ENCODE measurements at places on chromosomes 11 and 22.

GRCh38 chr11:114782650-114783310, 104.5 kb downstream of the NXPE2 start:
- DNase-seq: no peak

- DNase-seq: no peak
Observed at GRCh38 chr11:15194671-15195415, 80.1 kb downstream of the INSC start.

GRCh38 chr11:113698515-113698914, 7.6 kb downstream of the TMPRSS5 start:
- DNase-seq: no peak

DNA sequence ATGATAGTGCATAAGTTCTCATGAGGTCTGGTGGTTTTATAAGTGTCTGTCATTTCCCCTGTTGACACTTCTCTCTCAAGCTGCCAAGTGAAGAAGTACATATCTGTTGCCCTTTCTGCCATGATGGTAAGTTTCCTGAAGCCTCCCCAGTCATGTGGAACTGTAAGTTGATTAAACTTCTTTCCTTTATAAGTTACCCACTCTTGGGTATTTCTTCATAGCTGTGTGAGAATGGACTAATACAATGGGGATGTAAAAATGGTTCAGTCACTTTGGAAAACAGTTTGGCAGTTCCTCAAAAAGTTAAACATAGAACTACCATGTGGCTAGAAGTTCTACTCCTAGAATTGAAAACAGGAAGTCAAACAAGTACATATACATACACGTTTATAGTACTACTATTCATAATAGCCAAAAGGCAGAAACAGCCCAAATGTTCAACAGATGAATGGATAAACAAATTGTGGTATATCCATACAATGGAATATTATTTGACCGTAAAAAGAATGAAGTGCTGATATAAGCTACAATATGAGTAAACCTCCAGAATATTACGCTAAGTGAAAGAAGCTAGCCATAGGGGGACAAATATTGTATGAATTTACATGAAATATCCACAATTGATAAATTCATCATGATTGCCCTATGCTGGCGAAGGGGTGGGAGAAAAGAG, 16.0 kb upstream of the DKK3 start:
- DNase-seq: no peak

DNA sequence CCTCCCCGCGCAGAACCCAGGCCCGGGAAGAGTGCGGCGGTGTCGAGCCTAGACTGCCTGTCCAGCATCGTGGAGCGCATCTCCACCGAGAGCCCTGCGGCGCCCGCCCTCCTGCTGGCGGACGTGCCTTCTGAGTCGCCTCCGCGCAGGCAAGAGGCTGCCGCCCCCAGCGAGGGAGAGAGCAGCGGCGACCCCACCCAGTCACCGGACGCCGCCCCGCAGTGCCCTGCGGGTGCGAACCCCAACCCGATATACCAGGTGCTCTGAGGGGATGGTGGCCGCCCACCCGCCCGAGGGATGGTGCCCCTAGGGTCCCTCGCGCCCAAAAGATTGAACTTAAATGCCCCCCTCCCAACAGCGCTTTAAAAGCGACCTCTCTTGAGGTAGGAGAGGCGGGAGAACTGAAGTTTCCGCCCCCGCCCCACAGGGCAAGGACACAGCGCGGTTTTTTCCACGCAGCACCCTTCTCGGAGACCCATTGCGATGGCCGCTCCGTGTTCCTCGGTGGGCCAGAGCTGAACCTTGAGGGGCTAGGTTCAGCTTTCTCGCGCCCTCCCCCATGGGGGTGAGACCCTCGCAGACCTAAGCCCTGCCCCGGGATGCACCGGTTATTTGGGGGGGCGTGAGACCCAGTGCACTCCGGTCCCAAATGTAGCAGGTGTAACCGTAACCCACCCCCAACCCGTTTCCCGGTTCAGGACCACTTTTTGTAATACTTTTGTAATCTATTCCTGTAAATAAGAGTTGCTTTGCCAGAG, 2.0 kb downstream of the MYOD1 start:
- DNase-seq: no peak

GRCh38 chr11:1508986-1509385, 22.4 kb upstream of the MOB2 start:
- DNase-seq: no peak

DNA sequence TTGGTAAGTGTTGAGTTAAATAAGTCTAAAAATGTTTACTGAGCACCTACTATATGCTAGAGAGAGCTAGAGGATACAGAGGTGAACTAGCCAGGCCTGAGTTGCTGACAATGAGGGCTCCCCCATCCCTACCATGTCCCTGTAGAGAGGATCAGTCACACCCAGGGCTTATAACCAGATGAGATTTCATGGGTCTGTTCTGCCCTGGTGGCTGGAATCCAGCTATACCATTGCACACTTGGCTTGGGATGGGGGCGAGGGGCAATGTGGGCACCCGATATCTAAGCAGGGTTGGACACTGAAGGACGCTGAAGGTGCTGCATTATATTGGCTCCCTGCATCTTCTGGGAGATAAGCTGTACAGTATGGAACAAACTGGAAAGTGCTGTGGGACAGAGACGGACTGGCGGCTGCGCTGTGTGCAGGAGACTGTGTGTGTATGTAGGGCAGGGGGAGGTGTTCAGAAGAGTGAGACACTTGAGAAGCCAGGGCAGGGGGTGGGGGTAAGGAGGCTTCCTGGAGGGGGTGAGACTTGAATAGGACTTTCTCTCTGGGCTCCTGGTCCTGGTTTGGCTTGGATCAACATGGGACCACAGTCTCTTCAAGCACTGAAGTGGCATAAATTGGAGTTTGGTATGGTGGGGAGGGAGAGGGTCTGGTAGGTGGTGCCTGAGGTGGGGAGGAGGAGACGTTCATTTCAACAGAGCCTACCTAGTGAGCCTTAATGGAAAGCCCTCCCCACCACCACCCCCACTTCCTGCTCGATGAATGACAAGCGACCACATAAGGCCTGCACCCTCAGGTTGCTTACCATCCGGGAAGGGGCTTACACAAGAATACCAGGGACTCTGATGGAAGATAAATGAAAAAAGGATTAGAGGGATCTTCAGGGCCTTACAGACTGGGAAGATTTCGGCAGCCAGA, 1.8 kb downstream of the CD82 start:
- peak; percentile 28 for DNase-seq

DNA sequence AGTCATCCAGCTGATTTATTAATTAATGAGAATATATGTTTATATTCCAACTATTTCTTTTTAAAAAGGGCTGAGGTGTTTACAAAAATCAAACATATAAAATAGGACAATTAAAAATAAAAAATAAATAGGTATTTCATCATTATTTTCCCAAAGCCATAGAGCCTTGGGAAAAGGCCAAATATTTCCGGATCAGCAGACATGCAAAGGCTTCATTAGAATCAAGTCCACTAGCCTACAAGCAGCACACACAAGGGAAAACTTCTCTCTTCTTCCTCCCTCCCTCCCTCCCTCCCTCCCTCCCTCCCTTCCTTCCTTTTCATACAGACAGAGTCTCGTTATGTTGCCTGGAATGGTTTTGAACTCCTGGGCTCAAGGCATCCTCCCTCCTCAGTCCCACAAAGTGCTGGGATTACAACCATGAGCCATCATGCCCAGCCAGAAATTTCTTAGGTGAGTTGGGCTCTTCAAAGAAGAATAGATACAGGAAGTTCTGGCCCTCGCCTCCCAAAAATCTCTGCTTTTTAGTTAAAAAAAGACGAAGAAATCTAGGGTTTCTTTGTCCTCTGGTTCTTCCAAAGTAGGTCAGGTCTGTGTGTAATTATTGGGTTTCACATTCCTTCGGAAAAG, 121.2 kb downstream of the SIK3 start:
- DNase-seq: no peak

GRCh38 chr22:46044621-46045458, 67.9 kb upstream of the WNT7B start:
- DNase-seq: no peak

GRCh38 chr11:108914211-108914610, 249.3 kb downstream of the DDX10 start:
- DNase-seq: no peak

- no peak for DNase-seq
Observed at GRCh38 chr11:86129740-86130540, 61.1 kb upstream of the PICALM start.

DNA sequence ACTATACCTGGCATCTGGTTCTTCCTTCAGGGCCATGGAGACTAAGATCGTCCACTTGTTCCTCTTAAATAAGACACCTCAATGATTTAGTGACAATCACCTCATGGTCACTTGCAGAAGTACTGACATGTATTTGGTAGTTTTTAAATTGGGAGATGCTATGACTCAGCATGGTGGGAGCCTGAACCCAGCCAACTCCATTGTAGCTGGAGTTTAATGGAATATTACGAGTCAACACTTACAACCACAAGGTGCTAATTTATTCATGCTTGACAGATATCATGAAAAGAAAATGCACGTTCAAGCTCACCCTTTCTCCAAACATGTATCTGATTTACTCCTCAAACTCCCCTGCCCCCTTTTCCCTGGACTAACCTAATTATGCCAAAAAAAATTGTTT, 16.6 kb upstream of the APOL3 start:
- no peak for DNase-seq

GRCh38 chr11:77093056-77093891, 9.4 kb upstream of the OMP start:
- no peak for DNase-seq

DNA sequence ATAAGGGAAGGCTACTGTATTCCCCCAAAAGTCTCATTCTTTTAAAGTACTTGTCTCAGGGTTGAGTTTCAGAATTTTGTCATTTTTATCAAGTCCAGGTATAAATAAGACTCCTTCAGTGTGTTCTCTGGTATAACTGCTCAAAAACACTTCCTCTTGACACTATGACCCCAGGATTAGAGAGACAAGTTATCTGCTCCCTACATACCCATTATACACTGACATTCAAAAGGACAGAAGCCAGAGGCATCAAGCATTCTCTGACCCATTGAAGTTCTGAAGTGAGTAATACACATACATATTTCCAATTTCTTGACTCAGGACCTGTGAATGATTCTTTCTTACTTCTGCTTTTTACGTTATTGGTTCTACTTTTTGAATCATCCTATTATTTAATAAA, 447.8 kb upstream of the CNTN5 start:
- no peak for DNase-seq

DNA sequence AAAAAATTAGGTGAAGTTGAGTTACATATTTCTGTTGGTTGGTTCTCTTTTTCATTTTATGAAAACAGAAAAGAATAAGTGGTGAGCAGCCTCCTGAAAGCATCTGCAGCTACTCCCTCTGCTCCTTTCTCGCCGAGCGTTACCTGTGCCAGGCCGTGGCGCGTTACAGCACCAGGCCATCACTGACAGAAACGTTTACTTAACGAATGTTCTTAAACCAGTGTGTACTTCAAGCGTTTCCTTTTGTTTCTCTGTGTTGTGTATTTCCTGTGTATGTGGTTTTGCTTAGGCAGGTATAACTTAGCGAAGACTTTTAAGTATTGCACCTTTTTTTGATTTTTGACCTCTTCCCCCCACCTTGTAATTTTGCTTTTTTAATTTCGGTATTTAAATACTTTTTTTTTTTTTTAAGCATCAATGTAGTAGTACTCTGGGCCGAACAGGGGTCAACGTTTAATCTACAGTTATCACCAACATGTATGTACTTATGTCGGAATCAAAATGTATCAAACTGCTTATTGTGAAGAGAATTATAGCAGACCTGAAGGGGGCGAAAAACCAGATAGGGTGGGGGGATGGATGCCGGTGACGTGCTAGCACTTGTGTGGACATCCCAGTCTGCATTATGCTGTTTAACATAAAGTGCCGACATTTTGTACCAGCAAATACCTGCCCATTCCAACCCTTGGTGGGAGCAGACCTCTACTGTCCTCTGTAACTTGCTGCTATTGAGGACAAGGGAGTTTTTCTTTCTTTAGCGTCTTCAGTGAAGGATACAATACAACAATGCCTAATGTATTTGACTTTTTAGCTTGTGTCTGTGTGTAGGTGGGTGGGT, 21.6 kb upstream of the ADSL start:
- DNase-seq: no peak

GRCh38 chr22:39700565-39700964, 130.0 kb downstream of the CACNA1I start:
- no peak for DNase-seq

DNA sequence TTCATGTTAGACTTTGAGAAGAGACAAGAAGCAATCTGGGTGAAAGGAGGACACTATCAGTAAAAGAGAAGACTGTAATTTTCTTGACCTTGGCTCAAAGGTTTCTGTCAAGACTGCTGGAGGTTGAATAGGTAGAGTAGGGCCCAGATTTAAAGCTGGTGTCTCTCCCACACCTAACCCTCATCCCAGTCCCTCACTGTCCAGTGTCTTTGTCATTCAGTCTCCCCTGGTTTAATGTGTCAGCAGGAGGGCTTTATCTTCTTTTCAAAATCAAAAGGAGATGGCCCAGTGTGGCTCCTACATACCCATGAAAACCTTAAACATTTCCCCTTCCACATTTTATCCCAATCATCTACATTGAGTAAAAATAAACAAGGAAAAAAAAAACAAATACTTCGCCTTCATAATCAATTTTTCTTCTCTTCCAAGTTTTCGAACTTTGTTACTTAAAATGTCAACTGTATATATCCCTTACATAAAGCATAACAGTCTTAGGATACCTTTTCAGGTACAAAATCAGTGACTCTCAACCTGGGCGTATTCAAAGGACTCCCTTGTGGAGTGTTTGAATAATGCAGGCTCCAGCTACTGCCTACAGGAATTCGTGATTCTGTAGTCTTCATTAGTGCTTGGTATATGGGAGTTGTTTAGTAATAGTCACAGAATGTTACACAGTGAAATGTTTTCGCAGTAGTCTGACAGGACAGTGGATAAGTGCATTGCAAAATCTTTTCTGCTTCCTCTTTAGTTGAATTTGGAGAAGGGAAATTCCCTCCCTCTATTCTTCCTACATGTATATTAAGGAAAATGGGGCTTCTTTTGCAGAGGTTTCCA, 87.2 kb downstream of the FAT3 start:
- DNase-seq: no peak

DNA sequence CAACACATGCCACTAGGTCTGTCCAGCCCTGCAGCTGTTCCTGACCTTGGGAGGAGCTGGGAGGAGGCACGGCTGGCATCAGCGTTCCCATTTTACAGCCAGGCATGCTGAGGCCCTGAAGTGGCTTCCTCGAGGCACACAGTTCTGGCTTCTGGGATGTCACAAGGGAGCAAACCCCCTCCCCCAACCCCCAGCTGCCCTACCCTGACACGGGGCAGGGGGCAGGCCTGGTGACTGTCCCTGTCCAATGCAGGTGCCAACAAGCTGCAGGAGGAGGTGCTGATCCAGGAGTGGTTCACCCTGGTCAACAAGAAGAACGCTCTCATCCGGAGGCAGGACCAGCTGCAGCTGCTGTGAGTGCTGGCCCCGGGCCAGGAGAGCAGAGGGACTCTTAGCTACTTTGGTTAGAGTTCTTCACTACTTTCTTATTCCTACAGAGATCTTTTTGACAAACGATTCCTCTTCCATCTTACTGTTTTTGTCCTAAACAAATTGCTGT, 5.3 kb downstream of the KCNK7 start:
- no peak for DNase-seq
